A172 (cell line): ENCODE measurements at places on chromosomes 2 and 18. TPM values are rescaled to one million over a fixed set of nuclear protein-coding genes. Genes with fewer than 3 reads are reported as not detected.

The G6PC2 gene
- not detected in 2 replicates for total RNA-seq

The ANKRD30BL gene
- not detected in 2 replicates for total RNA-seq

The MC5R gene
- total RNA-seq, result 6.7 and 7.5 TPM in 2 replicates

The AGXT gene
- 0.07 TPM in 1 of 2 replicates, not detected in the other for total RNA-seq

The DNAH6 gene
- total RNA-seq, result 0.02 TPM in 2 replicates

The SRD5A2 gene
- not detected in 2 replicates for total RNA-seq

The CHRND gene
- not detected in 2 replicates for total RNA-seq

The UGT1A7 gene
- not detected in 2 replicates for total RNA-seq

The PDCL3 gene
- total RNA-seq, result 40.3 and 41.3 TPM in 2 replicates

The DES gene
- 30.0 and 34.5 TPM in 2 replicates for total RNA-seq

The CFC1 gene
- not detected in 2 replicates for total RNA-seq

The DSEL gene
- 5.9 and 6.8 TPM in 2 replicates for total RNA-seq

The XIRP2 gene
- total RNA-seq, result 1.6 and 1.9 TPM in 2 replicates

The QPCT gene
- total RNA-seq, result 18.4 and 21.6 TPM in 2 replicates

The UGT1A8 gene
- not detected in 2 replicates for total RNA-seq

The CLK1 gene
- 47.7 and 51.7 TPM in 2 replicates for total RNA-seq

The MYL12B gene
- 633 and 743 TPM in 2 replicates for total RNA-seq

The RAB27B gene
- 7.6 and 9.9 TPM in 2 replicates for total RNA-seq

The MC4R gene
- 2.7 and 3.9 TPM in 2 replicates for total RNA-seq

The AMER3 gene
- total RNA-seq, result not detected in 2 replicates

The KDM3A gene
- 9.8 and 11.9 TPM in 2 replicates for total RNA-seq

The RSAD2 gene
- 2.8 and 3.5 TPM in 2 replicates for total RNA-seq

The ANKRD62 gene
- not detected in 2 replicates for total RNA-seq

The SKOR2 gene
- not detected in 2 replicates for total RNA-seq

The ELAC1 gene
- 8.1 and 11.6 TPM in 2 replicates for total RNA-seq

The GALM gene
- 7.1 and 21.8 TPM in 2 replicates for total RNA-seq

The STK11IP gene
- total RNA-seq, result 15.3 and 15.4 TPM in 2 replicates

The FBXO48 gene
- total RNA-seq, result 0.43 and 0.67 TPM in 2 replicates

The RIT2 gene
- total RNA-seq, result 0.12 TPM in 1 of 2 replicates, not detected in the other

The UGT1A5 gene
- total RNA-seq, result not detected in 2 replicates

The CRYGC gene
- not detected in 2 replicates for total RNA-seq
